Mononuclear cell (primary cell): ENCODE measurements at places on chromosomes 4 and X. TPM values are rescaled to one million over a fixed set of nuclear protein-coding genes. Genes with fewer than 3 reads are reported as not detected.

Gene PTCHD1
- total RNA-seq, result under 0.01 TPM

Gene CABS1
- not detected for total RNA-seq

Gene MFAP3L
- total RNA-seq, result 23.0 TPM

Gene HPSE
- total RNA-seq, result 9.4 TPM

Gene HEPH
- total RNA-seq, result under 0.01 TPM

Gene ADH7
- not detected for total RNA-seq

Gene TEX13C
- not detected for total RNA-seq

Gene GAGE12H
- not detected for total RNA-seq

Gene RAB40AL
- total RNA-seq, result 0.10 TPM

Gene SLC9A7
- total RNA-seq, result 12.5 TPM

Gene SPATA4
- not detected for total RNA-seq

Gene NAT8L
- 0.10 TPM for total RNA-seq

Gene CLCN4
- 0.84 TPM for total RNA-seq

Gene BMPR1B
- total RNA-seq, result under 0.01 TPM

Gene CENPVL1
- not detected for total RNA-seq

Gene FABP2
- not detected for total RNA-seq

Gene SSX4
- total RNA-seq, result not detected

Gene CPLX1
- 0.10 TPM for total RNA-seq

Gene THAP9
- 4.8 TPM for total RNA-seq

Gene MTCP1
- total RNA-seq, result 3.9 TPM

Gene UGT2A3
- not detected for total RNA-seq

Gene POF1B
- 0.21 TPM for total RNA-seq

Gene RNF150
- under 0.01 TPM for total RNA-seq

Gene FUNDC2
- 40.2 TPM for total RNA-seq

Gene FDCSP
- total RNA-seq, result not detected

Gene GPR50
- not detected for total RNA-seq

Gene UCP1
- not detected for total RNA-seq

Gene QRFPR
- not detected for total RNA-seq

Gene NLGN4X
- total RNA-seq, result under 0.01 TPM

Gene RHOXF1
- 0.21 TPM for total RNA-seq
